ENCODE measurements at places on chromosomes 2 and 18.

- no peak for DNase-seq
Observed at GRCh38 chr18:67545681-67546080, 29.2 kb upstream of the DSEL start.

- no peak for DNase-seq
Observed at GRCh38 chr2:219836647-219837177, 209.3 kb downstream of the SLC4A3 start.

DNA sequence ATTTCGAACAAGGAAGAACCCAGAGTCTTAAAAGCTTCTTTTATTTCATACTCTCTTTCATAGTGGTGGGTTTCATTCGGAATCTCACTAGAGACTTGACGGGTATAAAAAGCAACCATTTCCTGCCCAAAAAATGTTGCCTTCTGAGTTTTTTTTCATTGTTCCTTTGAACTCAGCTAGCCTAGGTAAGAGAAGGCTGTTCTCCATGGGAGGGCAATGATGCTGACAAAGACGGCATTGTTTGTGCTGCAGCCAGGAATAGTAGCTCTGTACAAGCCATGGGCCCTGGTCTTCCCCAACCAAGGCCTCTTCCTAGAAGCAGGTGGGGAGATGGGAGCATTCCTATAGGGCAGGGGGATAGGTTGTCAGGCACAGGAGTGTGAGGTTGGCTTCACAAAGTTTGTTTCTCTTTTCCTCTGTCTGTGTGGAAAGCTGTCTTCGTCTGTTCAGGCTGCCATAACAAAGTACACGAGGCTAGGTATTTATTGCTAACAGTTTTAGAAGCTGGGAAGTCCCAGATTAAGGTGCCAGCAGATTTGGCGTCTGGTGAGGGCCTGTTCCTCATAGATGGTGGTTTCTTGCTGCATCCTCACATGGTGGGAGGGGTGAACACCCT is 405.1 kb downstream of the NBAS start:
- no peak for DNase-seq

DNA sequence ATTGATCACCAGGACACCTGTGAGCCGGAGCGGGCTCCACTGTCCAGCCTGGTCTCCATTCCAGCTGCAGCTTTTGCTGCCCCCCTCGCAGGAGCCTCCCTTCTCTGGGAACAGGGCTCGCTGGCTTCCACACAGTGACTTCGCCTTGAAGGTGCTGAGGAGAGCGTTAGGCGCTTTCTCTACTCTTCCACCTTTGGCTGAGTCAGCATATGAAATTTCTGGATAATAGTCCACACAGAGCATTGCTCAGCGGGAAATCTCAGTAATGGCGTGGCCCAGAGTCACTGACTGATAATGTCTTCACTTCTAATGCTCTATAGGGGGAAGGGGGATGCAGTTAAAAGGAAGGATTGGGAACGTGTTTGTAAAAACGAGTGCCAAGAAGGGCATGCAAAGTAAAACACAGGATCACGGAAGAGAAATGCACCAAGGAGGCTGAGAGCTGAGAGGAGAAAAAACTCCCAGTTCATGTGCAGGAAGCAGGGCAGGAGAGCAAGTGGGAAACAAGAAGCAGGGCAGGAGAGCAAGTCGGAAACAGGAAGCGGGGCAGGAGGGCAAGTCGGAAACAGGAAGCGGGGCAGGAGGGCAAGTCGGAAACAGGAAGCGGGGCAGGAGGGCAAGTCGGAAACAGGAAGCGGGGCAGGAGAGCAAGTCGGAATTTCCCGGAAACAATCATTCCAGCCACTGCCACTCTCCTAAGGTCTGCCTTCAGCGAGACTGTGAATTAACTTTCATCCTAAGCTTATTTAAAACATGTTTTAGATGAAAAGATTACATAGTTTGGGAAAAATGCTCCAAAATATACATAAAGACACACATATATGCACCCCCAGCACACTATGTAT is 77.7 kb downstream of the MYT1L start:
- DNase-seq = no peak

GRCh38 chr2:240481720-240482119 is 46.3 kb downstream of the GPC1 start:
- DNase-seq = no peak

- no peak for DNase-seq
Observed at GRCh38 chr2:54954158-54954557, 96.1 kb downstream of the RTN4 start.

DNA sequence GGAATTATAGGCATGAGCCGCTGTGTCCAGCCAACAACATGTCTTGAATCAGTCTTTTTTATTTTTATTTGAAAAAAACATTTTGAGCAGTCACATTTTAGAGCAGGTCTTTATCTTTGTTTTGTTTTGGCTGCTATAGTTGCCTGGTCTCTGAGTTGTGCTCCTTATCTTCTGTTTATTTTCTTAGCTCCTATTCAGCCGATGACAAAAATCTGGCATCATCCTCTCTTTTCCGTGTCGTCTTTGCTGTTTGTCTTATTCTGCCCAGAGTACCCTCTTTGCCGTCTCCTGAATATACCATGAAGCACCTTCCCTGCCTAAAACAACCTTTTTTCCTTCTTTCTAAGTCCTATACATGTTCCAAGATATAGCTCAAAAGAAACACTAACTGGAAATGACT is 201.1 kb downstream of the THSD7B start:
- no peak for DNase-seq

- DNase-seq = no peak
Observed at GRCh38 chr2:70777450-70777849, 9.4 kb upstream of the ADD2 start.

DNA sequence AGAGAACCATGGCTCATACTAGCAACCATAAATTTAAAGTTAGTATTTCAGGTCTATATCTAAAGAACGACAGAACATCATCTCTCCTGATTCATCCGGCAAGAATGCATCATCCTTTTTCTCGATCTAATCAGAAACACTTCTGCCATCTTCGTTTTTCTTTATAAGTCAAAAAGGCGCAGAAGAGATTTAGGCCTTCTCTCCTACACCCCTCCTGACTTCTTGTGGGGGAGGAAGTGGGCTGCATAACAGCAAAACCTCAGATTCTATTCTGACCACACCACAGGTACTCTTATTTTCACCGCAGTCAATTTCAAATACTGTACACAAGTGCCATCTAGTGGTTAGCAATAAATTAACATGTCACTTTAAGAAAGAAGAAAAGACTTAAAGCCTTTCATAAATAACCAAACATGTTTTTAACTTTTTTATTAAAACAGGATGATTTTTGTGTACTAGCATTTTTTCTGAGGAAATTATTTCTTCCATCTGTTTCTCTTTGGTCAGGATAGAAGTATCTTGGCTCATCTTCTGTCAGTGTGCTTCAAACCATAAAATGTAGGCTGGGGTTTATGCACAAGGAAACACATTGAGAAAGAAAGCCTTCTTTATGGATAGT is 48.4 kb upstream of the PIK3C3 start:
- DNase-seq = no peak

- no peak for DNase-seq
Observed at GRCh38 chr18:37361335-37362157, 204.1 kb downstream of the CELF4 start.

GRCh38 chr2:78416625-78417300 is 608.7 kb upstream of the REG3G start:
- DNase-seq = no peak

GRCh38 chr18:37631422-37631821 is 65.8 kb upstream of the CELF4 start:
- DNase-seq = no peak

DNA sequence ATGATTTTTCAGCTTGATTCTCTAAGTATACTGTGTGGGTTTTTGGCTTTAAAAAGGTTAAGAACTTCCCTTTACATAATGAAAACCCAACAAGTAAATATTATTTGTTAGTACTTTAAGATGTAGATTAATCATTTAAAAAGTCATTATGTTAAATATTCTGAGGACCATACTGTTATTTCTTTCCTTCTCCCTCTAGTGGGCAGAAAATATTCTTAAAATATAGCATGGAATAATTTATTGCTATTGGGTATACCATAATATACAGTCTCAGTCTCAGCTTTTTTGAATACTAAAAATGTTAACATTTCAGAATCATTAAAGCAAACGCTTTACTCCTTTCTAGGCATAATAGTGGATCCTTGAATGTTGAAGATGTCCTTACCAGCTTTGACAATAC is 28.1 kb downstream of the CAMKMT start:
- DNase-seq = no peak

GRCh38 chr2:187075199-187075635 is 226.2 kb upstream of the ZSWIM2 start:
- DNase-seq = peak; percentile 54

DNA sequence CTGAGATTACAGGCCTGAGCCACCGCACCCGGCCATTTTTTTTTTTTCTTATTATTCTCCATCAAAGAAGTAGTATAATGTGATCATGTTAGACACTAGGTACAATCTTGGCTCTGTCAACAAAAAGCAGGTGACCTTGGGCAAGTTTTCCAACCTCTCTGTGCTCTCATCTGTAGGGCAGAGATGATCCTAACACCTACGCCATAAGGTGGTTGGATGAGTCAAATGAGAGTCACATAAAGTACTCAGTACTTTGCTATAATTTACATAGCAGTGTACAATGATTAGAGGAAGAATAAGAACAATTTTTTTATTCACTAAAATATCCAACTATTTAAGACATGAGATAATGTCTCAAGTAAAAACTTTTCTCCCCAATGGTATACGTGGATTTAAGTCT is 128.6 kb downstream of the TGIF1 start:
- no peak for DNase-seq

DNA sequence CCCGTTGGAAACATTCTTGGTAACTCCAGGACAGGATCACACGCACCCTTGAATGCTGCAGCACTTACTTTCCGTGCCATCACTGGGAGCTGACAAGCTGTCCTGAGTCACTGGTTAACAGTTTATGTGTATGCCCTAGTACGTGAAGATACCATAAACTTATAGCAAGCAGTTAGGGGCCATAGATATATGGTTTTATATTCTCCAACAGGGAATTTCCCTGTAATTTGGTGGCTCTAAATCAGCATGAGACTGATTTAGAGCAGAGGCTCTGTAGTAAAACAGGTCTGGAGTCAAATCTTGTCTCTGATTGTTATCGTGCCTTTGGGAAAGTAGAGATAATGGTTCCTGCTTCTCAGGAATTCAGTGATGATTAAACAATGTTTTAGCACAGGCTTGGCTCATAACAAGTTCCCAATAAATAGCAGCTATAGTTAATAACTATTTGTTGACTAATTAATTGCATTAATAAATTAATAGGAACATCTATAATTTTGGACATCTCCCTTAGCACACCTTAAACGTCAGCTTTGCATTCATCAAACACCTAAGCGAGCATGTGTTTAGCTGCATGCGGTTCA is 215.2 kb downstream of the VAPA start:
- DNase-seq = no peak
